ENCODE measurements at places on chromosomes 7 and 10.

DNA sequence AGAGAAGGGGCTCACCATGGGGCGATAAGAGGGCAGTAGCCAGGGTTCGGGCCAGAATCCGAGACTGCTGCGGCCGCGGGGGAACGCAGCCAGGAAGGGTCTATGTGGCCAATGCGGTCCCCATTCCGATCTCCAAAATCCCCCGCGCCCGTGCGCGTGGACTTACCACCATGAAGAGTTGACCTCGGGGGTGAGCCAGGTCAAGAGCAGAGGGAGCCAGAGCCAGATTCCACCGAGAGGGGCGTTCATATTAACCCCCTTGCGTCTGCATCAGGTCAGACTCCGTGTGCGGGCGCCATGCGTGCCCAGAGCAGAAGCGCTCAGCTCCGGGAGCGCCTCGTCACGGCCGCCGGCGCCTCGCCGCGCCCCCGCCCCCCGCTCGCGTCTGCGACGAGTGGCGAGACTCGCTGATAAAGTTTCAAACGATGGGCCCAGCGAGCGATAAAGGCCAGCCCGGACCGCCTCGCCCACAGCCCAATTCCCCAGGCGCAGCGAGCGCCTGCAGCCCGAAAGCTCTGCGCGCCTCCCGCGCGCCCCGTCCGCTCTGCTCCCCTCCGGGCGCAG lies at the start of gene WNT2:
Gene WNT2, minus strand, starts transcription at position 318 of the 564 bp plus-strand sequence. Its CDS starts 69 bp downstream, at position 249.
- H3K36me3 ChIP-seq, result no peaks in the 10 kb centered on the region
- DNase-seq, result no peak
- no peak within 1 kb of the TSS for H3K4me3 ChIP-seq
- H3K27me3 ChIP-seq, result no peaks in the 10 kb centered on the region

GRCh38 chr7:20351901-20352300 lies 21.2 kb downstream of the ITGB8 start:
- no peaks in the 10 kb centered on the region for H3K27me3 ChIP-seq
- H3K27ac ChIP-seq, result no peak overlapping the region
- H3K36me3 ChIP-seq, result no peaks in the 10 kb centered on the region
- H3K4me3 ChIP-seq, result no peak overlapping the region

GRCh38 chr7:70776627-70777101 lies 355.3 kb upstream of the GALNT17 start:
- H3K27me3 ChIP-seq, result no peaks in the 10 kb centered on the region
- no peak for DNase-seq
- no peak overlapping the region for H3K27ac ChIP-seq
- peaks cover 4% of the 10 kb centered on the region for H3K36me3 ChIP-seq
- H3K4me3 ChIP-seq, result no peak overlapping the region

DNA sequence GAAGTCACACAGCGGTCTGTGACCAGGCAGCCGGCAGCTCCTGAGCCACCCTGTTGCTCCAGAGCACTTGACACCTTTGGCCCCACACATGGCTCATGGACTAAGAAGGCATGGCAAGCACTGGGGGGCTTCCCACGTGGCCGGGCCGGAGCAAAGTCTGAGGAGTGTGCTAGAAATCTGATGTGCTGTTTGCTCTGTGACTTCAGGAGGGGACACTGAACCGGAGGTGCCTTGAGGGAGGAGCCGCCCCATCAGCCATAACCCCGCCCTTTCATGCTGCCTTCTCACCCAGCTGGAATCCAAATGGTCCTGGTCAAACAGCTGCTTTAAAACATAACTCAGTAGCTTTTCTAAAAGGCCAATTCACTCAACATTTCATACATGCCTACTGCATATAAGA lies 33.5 kb downstream of the PROSER2 start:
- no peaks in the 10 kb centered on the region for H3K4me1 ChIP-seq
- H3K4me3 ChIP-seq, result no peak overlapping the region
- no peak for DNase-seq
- no peak overlapping the region for H3K27ac ChIP-seq
- no peaks in the 10 kb centered on the region for H3K36me3 ChIP-seq

DNA sequence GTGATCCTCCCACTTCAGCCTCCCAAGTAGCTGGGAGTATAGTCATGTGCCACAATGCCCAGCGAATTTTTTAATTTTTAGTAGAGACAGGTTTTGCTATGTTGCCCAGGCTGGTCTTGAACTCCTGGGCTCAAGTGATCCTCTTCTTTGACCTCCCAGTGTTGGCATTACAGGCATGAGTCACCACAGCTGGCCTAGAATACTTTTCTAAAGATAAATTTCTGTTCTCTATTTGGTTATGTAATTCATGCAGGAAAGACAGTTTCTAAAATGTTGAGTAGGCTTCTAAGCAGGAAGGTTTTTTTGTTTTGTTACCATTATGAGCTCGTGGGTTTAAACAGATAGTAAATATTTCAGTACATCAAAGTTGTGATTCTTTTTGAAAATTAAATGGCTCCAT lies 5.0 kb downstream of the RBAK start:
- no peak overlapping the region for H3K4me3 ChIP-seq
- no peak overlapping the region for H3K27ac ChIP-seq
- no peaks in the 10 kb centered on the region for H3K27me3 ChIP-seq
- DNase-seq, result no peak
- no peaks in the 10 kb centered on the region for H3K36me3 ChIP-seq
- no peaks in the 10 kb centered on the region for H3K4me1 ChIP-seq

DNA sequence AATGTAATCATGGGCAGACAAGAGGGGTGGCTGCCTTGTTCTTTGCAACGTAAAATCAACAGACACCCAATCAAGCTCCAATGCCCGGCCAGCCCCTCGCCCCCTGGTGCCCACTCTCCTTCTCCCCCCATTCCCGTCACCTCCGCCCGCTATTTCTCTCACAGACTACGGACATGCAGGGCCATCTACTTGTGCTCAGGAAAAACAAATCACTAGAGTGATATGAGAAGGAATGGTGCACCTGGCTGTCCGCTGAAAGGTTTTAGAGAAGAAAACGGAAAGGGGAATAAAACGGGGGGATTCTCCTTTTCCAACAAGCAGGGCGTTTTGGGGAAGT lies 396 bp downstream of the GRM8 start:
- H3K27ac ChIP-seq, result no peak overlapping the region
- H3K36me3 ChIP-seq, result no peaks in the 10 kb centered on the region
- H3K27me3 ChIP-seq, result peaks cover 18% of the 10 kb centered on the region
- H3K4me3 ChIP-seq, result peak overlapping the region; percentile 64

GRCh38 chr10:89351412-89351779 lies 23.6 kb downstream of the IFIT3 start:
- no peaks in the 10 kb centered on the region for H3K36me3 ChIP-seq
- DNase-seq, result no peak
- peaks cover 6% of the 10 kb centered on the region for H3K4me1 ChIP-seq
- no peaks in the 10 kb centered on the region for H3K27me3 ChIP-seq
- no peak overlapping the region for H3K4me3 ChIP-seq
- peak overlapping the region; percentile 80 for H3K27ac ChIP-seq

- H3K4me1 ChIP-seq, result peaks cover 31% of the 10 kb centered on the region
- no peak for DNase-seq
Observed at GRCh38 chr7:87217983-87218653, 1.4 kb downstream of the TMEM243 start.

DNA sequence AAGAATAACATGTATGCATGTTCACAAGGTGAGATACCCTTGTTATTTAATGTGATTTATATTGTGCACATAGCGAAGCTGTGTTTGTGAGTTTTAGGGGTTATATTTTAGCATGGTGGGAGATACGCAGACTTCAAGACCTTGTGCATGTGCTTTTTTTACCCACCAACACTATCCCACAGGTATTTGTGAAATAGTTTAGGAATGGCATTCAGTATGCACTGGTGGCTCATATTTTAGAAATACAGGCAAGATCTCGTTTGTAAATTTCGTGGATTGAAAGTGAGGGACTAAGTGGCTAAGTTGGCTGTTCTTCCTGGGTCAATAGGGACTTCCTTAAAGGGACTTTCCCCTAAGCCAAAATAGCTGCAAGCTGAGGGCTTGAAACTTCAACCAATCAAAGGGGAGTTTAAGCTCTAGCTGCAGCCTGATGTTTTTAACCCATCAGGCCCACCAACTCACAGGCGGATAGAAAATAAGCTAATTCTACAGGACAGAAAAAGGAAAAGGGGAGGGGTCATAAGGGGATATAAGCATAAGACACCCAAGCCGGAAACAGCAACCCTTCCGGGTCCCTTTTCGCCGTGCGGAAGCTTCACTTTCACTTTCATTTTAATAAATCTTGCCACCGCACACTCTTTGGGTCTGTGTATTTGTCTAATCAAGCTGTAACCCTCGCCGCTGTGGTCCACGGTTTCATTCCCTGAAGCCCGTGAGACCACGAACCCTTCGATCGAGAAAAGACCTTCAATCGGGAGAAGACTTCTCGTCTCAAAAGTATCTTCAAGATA lies 291.0 kb downstream of the GPR158 start:
- no peaks in the 10 kb centered on the region for H3K36me3 ChIP-seq
- no peaks in the 10 kb centered on the region for H3K4me1 ChIP-seq
- no peak overlapping the region for H3K27ac ChIP-seq
- DNase-seq, result no peak
- no peak overlapping the region for H3K4me3 ChIP-seq

GRCh38 chr10:98115031-98115787 lies 19.2 kb upstream of the R3HCC1L start:
- DNase-seq, result no peak
- H3K4me3 ChIP-seq, result no peak overlapping the region
- H3K4me1 ChIP-seq, result no peaks in the 10 kb centered on the region
- no peaks in the 10 kb centered on the region for H3K27me3 ChIP-seq
- H3K27ac ChIP-seq, result no peak overlapping the region
- no peaks in the 10 kb centered on the region for H3K36me3 ChIP-seq

Measured in Peyer's patch (tissue), 4 donors.